Liver (tissue), 10 donors: ENCODE measurements at places on chromosomes 1 and 21.

DNA sequence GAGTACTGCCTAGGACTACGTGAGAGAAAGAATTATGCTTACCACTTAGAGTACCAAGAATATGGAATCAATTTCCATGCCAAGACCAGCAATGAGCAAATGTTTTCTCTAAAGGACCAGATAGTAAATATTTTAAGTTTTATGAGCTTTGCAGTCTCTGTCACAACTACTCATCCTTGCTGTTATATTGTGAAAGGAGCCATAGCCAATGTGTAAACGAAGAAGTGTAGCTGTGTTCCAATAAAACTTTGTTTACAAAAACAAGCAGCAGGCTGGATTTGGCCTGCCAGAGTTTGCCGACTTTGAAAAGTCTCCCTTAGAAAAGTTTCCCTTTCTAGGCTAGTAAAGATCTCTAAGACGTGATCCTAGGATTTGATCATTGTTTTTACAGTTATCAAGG is 128.8 kb downstream of the PDE4B start:
- no peak overlapping the region for H3K27ac ChIP-seq
- no peaks in the 10 kb centered on the region for H3K4me1 ChIP-seq
- no peaks in the 10 kb centered on the region for H3K36me3 ChIP-seq

DNA sequence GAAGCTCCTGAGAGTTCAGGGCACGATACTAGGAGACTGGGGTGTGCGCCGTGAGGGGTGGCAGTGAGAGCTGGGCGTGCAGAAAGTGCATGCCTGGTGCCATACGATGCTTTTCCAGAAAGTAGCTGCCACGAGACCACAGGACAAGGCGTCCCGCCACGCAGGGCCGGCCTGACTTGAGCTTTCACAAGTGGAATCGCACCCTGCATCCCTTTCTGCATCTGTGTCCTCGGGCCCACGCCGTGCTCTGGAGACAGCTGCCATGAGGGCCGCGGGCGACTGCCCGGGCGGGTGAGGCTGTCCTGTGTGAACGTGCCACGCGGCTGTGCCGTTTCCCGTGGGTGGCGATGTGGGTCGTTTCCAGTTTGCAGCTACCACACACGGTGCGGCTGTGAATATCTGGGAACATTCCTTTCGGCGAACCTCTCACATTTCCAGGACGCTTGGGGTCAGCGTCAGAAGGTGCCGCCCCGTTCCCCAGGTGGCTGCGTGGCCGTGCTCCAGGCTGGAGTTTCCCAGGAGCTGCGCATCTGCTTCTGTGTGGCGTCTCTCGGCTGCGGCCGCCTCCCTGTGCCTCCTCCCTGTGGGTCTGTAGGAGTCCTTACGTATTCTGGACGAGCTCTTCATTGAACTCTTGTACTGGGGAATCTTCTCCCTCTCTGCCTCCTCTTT is 1.0 kb upstream of the PERM1 start:
- no peak for DNase-seq
- H3K27ac ChIP-seq = no peak overlapping the region
- no peaks in the 10 kb centered on the region for H3K27me3 ChIP-seq
- no peaks in the 10 kb centered on the region for H3K36me3 ChIP-seq
- no peaks in the 10 kb centered on the region for H3K4me1 ChIP-seq
- H3K4me3 ChIP-seq = no peak overlapping the region

DNA sequence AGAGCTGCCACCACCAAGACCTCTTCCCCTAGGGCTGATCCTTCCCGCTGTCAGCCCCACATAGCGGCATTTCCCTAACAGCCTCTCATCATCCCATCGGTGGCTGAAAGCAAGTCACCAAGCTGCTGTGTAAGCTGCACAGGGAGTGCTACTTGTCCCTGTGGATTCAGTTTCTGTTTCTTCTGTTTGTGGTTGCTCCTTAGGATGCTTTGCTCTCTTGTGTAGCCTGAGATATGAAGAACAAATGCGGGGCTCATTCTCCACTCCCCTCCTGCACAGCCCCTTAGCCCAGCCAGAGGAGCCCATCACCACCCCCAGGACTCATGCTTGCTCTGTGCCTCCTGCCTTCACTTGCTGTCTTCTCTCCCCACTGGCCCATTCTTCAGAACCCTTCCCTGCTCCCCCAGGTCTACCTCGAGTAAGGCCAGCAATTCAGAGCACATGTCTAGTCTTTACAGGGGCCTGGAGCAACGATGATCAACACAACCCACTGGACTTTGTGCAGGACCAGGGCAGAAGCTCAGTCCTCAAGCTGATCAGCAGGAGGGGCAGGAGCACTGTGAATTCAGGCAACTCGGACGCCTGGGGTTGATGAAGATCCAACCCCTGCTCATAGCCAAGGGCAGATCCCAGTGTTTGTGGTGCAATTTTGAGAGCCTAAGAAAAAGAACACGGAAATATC is 82.6 kb upstream of the GALNT2 start:
- H3K27me3 ChIP-seq = no peaks in the 10 kb centered on the region
- H3K36me3 ChIP-seq = no peaks in the 10 kb centered on the region
- H3K4me1 ChIP-seq = peaks cover 3% of the 10 kb centered on the region
- DNase-seq = no peak

DNA sequence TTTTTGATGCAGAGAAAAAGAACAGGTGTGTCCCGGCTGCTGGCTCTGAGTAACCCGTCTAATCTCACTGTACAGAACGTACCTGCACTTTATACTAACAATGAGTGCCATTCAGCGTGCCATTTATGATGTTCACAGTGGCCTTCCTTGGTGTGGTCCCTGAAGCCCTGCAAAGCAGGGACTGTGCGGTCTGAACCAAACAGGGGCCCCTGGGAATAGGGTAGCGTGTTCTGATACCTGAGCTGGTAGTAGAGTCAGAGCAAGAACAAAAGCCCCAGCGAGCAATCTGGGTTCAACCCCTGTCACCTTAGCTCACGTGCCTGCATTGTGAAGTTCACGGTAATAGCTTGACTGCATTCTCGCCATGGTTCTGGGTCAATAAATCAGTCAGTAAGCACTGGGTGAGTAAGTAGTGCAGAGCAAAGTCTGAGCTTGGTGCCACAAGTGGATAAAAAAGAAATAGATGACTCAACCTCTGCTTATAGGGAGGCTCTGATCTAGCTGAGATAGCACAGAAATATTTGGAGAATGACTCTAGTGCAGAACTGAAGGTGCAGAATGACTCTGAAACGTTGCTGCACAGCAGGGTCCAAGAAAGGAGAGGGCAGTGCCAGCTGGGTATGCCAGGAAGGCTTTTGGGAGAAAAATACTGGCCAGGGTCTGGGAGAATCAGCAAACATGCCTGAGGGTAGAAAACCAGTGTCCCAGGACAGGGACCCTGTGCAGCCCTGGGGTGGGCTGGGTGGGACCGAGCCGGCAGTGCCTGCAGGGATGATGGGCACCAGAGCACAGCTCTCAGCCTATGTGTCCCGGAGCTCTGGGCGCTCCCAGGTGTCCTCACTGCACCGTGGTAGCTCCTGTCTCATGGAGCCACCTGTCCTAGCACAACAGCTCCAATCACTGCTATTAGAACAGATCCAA is 125.9 kb downstream of the RHOU start:
- no peak overlapping the region for H3K4me3 ChIP-seq
- H3K4me1 ChIP-seq = peaks cover 37% of the 10 kb centered on the region
- H3K27me3 ChIP-seq = no peaks in the 10 kb centered on the region

- H3K36me3 ChIP-seq = no peaks in the 10 kb centered on the region
- no peak overlapping the region for H3K27ac ChIP-seq
- H3K4me1 ChIP-seq = peaks cover 8% of the 10 kb centered on the region
- H3K27me3 ChIP-seq = no peaks in the 10 kb centered on the region
- no peak overlapping the region for H3K4me3 ChIP-seq
- DNase-seq = no peak
These were observed 16.8 kb downstream of the GNG4 start for GRCh38 chr1:235632506-235633401.

GRCh38 chr1:156417401-156418020 is 48.5 kb downstream of the RHBG start:
- H3K4me1 ChIP-seq = peaks cover 11% of the 10 kb centered on the region
- no peak overlapping the region for H3K4me3 ChIP-seq
- DNase-seq = no peak
- H3K36me3 ChIP-seq = no peaks in the 10 kb centered on the region
- no peak overlapping the region for H3K27ac ChIP-seq

- no peaks in the 10 kb centered on the region for H3K27me3 ChIP-seq
- DNase-seq = no peak
- no peak overlapping the region for H3K27ac ChIP-seq
- H3K4me3 ChIP-seq = no peak overlapping the region
These were observed 103.6 kb upstream of the GPR52 start for GRCh38 chr1:174344162-174344561.
